ENCODE measurements at places on chromosomes 5 and 9.

GRCh38 chr9:78399153-78399552 is 102.2 kb downstream of the PSAT1 start:
- no peak for DNase-seq

DNA sequence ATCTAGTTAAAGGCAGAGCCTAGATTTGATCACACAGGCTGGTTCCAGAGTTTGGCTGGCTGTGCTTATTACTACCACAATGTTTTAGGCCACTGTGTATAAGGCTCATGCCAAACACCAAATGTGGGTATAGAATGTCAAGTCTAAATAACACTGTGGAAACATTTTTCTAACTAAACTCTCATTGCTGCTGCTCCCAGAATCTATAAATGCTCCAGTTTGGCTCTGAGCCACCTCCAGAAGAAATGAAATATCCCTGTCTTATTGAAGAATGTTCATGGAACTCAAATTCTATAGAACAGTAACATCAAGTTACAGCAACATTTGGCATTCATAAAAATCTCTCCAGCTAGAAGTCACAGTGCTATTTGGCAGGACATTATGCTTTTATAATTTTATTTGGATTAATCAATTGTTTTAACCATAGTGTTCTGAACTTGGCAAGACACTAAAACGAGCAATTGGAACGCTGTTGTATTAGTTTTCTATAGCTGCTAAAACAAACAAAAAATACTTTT is 178.1 kb upstream of the COX7C start:
- DNase-seq, result no peak

DNA sequence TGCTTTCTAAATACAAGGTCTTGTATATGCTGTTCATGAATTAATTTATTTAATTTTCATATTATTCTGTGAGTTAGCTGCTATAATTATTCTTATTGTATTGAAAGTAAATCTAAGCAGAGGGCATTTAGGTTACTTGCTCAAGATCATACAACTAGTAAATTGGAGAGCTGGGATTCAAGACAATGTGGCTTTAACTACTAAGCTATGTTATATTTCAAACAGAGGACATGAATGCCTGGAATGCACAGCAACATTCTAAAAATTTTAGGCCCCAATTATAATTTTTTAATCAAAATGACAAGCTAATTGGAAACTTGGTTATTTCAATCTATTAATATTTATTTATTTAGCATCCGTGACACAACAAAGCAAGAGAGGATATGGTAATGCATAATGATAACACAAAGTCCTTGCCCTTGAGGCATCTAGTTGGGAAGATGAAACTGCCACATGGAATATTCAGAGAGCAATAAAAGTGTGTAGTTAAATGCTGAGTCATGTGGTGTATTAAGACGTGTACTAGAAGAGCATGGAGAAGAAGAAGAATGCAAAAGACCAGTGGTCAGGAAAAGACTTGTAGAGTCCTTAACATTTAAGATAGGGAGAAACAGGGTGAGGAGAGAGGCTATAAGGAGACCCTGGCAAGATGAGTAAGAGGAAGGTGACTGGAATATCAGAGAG is 24.4 kb downstream of the CTXN3 start:
- no peak for DNase-seq

DNA sequence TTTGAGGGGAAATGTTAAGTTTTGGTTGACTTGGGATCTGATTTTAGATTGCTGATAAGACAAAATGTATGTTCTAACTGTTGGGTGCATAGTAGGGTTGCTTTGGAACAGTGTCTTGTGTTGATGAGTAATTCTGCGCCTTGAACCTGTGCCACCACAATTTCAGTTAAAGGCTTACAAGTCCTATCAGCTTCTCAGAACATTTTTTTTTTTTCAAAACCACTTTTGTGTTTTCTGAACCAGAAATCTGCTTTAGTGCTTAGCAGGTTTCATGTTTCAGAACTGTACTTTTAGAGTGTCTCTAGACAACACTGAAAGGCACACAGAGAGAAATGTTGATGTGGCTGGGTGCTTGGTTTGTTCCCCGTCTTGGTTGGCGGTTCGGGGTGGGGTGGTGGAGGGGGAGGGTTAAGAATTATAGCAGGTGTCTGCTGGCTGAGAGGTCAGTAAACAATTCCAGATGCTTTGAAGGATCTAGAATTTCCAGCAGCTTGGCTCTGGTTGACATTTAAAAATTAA is 84.6 kb downstream of the ANKRD55 start:
- no peak for DNase-seq

- DNase-seq, result no peak
These were observed 92.6 kb downstream of the LIFR start for GRCh38 chr5:38463634-38464521.

- DNase-seq, result no peak
These were observed 24.2 kb upstream of the CKMT2 start for GRCh38 chr5:81208904-81209303.

GRCh38 chr5:5316334-5316733 is 106.1 kb upstream of the ICE1 start:
- no peak for DNase-seq

DNA sequence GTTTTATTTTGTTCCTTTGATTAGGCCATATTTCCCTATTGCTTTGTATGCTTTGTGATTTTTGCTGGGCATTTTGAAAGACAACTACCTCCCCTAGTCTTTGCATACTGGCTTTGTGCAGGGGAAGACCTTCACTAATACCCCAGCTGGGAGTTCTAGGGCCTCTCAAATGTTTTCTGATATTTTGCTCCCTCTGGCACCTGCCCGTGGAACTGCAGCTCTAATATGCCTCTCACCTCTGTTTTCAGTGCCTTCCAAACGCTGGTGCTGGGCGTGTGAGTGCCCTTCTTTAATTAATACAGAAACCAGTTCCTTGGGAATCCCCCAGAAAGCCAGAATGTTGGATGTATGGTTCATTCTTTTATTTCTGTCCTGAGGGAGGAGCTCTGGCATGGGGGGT is 204.5 kb downstream of the COMMD10 start:
- DNase-seq, result peak; percentile 23

- no peak for DNase-seq
These were observed 155.9 kb downstream of the SGCD start for GRCh38 chr5:156482818-156483217.

DNA sequence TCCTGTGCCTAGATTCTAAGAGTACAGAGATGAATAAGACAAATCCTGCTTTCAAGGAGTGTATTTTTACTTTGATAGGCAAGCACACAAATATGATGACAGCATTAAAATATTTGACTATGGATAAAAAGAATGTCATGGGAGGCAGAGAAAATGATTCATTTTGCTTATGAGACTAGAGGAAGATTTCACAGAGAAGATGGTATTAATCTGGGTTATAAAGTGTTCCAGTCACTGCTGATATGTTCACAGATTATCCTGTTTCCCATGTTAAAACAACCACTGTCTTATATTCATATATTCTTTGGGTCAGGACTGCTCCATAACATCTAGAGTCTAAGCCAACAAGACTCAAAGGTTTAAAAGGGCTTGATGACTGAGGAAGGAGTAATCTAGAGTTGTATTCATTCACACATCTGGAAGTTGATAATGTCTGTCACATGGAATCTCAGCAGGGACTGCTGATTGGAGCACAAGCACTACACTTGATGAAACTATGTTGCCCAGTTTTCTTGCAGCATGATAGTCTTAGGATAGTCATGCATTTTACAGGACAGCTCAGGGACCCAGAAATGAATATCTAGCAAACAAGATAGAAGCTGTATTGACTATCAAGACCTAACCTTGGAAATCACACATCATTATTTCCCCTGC is 79.3 kb downstream of the STARD4 start:
- DNase-seq, result no peak

GRCh38 chr9:121217609-121218292 is 16.1 kb upstream of the RAB14 start:
- no peak for DNase-seq

- DNase-seq, result no peak
These were observed 28.6 kb upstream of the RAB14 start for GRCh38 chr9:121230256-121230655.

Measured in HEK293T (cell line).